SK-N-SH (cell line): ENCODE measurements at places on chromosomes 7 and 10.
A peak's percentile ranks its signal among the peaks of the same experiment; 100 is the strongest.

DNA sequence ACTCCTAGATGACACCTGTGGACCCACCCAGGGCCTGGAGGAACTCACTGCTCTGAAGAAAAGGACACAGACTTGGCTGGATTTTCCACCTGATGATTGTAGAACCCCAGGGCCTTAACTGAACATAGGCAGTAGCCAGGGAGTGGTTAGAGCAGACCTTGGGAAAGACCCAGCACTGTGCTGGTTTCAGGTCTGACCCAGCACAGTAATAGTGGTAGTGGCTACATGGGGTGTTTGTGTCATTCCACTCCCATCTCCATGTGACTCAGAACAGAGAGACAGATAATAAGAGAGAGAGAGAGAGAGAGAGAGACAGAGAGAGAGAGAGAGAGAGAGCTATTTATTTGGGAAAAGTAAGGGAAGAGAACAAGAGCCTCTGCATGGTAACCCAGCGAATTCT, 239.1 kb upstream of the MEOX2 start:
- no peak for DNase-seq

- no peak for DNase-seq
Measured at GRCh38 chr10:98276311-98276710, 8.3 kb upstream of the LOXL4 start.

DNA sequence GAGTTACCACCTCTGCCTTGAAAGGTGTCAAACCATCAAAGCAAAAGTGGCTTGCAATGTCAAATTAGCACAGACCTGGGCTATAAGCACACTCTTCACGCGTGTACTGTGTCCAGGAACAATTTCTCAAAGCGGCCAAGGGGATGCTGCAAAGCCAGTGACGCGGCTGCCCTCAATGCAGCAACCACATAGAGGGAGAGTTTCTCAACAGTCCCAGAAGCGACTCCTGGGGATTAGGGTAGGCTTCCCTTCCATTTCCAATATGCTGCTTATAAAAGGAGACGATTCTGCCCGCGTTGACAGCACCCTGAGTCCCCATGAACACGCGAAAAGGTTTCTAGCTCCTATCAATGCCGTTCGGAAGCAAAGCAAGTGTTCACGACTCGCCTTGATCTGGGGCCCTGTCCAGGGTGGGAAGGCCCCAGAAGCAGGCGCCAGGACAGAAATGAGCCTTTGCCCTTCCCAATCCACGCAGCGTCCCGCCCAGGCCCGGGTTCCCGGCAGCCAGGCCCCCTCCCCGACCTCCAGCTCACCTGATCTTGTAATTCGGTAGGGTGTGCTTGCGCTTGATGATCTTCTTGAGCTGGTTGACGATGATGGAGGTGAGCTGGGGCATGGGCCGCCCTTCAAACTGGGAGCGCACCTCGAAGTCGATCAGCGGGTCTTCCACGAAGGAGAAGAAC, 1.3 kb downstream of the PDZD8 start:
- DNase-seq, result peak; percentile 47

DNA sequence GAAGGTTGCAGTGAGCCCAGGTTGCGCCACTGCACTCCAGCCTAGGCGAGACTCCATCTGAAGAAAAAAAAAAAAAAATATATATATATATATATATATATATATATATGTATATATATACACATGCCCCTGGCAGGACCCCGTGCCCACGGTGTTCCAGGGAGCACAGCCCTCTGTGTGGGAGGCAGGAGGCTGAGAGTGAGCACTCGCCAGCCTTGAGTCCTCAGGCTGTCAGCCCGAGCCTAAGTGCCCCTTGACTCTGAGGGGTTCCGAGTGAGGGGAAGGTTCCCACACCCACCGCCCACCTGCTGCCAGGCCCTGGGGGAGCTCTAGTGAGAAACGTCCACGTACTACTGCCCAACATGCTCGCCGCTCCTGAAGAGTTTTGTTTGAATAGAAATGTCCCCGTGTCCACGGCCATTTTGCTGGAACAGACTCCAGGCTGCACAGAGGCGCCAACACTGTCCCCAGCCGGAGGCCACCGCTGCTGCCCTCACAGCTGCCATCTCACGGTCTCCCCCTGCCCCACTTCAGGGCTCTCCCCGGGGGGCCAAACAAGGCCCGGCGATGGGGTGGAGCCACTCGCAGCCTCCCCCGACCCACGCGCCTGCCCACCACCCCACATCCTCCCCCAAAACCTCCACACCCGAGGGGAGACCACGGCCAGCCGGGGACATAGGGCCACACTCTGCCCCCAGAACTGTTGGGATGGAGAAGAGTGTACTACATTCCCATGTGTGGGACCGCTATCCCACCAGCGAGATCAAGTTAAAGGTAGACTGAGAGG, 62.8 kb upstream of the EBF3 start:
- DNase-seq, result no peak

- DNase-seq, result no peak
Measured at GRCh38 chr10:28359334-28359733, 56.5 kb upstream of the MPP7 start.

DNA sequence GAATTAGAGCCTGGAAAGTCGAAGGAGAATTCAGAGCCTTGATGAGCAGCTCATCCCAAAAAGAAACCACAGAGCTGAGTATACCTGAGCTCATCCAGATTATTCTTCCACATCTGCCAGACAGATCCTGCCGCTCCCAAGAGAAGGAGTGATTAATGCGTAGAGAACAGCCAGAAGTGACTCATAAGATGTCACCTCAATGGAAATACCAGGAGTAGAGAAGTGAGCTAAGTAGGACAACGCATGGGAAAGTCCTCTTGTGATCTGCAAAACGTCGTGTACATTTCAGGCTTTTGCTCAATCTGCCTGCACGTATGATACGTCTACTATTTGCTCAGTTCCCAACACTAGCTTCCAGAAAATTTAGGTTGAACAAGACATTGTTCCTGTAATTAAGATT, 230.5 kb upstream of the AUTS2 start:
- DNase-seq, result no peak

DNA sequence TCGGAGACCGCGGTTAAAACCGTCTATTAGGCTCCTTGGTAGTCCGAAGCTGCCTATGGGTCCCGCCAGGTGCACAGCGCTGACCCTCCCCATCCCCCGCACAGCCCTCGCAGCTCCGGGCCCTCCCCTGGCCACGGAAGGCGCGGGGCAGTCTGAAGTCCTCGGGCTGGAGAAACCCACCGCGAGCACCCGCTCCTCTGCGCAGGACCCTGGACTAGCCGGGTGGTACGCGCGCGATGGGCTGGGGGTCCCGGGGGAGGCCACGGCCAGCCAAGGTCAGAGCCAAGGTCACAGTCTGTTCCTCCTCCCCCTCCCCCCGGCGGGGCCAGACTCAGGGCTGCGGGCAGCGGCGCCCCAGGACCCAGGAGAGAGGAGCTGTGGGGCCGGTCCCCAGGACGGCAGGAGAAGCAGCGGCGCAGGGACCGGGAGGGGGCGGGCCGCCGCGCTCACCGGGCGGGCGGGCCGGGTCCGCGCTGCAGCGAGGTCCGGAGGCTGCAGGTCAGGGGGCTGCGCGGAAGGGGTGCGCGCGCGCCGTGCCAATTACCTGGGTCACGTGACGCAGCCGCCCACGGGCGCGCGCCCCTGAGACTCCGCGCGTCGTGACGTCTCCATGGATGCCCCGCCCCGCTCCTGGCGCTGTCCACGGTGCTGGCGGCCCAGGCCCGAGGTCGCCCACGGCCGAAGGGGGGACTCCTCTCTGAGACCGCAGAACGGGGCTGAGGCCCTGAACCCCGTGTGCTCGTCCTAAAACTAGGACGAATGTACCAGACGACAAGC, at the start of gene OGDHL:
OGDHL (minus strand) TSS at position 535 of the 777 bp plus-strand sequence. CDS start 3,731 bp downstream, outside the sequence.
- DNase-seq, result peak; percentile 97
